Kidney tubule cell (primary cell): ENCODE measurements at places on chromosomes 13 and 19.
A peak's percentile ranks its signal among the peaks of the same experiment; 100 is the strongest.

- peak; percentile 19 for DNase-seq
Observed at GRCh38 chr13:53351021-53351420, 322.4 kb downstream of the OLFM4 start.

- DNase-seq, result no peak
Observed at GRCh38 chr19:46069806-46070341, 29.1 kb upstream of the IGFL4 start.

GRCh38 chr19:10193790-10194499 lies 808 bp downstream of the DNMT1 start:
- peak; percentile 65 for DNase-seq

- peak; percentile 83 for DNase-seq
Observed at GRCh38 chr19:45632468-45633196, 6.6 kb downstream of the EML2 start.

GRCh38 chr19:29841209-29841558 lies 29.4 kb downstream of the CCNE1 start:
- peak; percentile 73 for DNase-seq

- peak; percentile 55 for DNase-seq
Observed at GRCh38 chr19:2477732-2478191, 1.8 kb downstream of the GADD45B start.

GRCh38 chr13:35894636-35895035 lies 236.5 kb downstream of the DCLK1 start:
- DNase-seq, result peak; percentile 9

GRCh38 chr13:79282976-79283375 lies 123.1 kb downstream of the RBM26 start:
- no peak for DNase-seq

- DNase-seq, result peak; percentile 48
Observed at GRCh38 chr19:36113894-36114720, 568 bp downstream of the POLR2I start.

DNA sequence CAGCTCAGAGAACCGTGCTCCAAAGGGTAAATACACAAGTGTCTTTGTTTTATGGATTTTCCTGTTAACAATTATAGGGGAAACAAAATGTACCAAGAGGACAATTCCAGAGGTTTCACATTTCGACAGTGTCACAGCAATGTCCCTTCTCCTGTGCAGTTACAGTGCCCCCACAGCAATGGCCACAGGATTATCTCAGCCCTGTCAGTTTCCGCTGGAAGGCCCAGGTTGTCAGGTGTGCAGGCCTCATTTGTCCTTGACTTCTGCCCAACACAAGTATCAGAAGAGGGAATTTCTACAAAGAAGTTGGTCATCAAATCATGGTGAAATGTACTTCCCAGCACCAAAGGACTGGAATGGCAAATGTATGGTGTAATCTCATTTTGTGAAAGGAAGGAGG lies 11.2 kb upstream of the N4BP2L2 start:
- no peak for DNase-seq

- DNase-seq, result no peak
Observed at GRCh38 chr19:1400281-1401137, 833 bp downstream of the GAMT start.

DNA sequence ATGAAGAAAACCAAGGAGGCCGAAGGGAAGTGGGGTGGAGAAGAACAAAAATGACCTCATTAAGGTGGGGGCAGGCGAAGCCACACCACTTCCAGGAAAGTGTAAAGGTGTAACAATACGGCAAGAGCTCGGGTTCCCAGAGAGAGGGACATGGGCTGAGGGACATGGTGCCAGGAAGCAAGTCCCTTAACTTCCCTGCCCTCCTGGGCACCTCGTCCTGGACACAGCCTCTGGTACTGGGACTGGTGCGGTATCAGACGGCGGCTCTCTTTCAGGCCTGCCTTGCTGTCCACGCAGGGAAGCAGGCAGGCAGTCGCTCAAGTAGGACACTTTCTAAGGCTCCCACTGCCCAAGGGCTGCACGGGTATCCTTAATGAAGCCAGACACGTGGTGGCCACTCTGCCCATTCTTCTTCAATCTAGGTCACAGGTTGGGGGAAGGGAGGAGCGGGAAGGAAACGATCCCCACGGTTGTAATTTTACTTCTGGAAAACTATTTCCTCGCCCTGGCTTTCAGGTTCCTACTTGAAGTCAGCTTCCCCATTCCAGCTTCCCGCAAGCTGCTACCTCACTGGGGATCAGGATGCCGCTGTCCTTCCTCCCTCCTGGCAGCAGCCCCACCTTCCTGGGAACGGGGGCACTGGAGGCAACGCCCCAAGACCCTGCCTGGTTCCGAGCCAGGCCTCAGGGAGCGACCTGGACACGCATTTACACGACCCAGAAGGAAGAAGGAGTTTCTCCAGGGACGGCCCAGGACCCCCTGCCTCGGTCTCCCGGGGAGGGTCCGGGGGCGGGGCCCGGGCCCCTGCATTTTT lies 1.2 kb downstream of the AP3D1 start:
- DNase-seq, result peak; percentile 77

- DNase-seq, result peak; percentile 1
Observed at GRCh38 chr19:58054901-58055874, 3.9 kb upstream of the ZNF135 start.

DNA sequence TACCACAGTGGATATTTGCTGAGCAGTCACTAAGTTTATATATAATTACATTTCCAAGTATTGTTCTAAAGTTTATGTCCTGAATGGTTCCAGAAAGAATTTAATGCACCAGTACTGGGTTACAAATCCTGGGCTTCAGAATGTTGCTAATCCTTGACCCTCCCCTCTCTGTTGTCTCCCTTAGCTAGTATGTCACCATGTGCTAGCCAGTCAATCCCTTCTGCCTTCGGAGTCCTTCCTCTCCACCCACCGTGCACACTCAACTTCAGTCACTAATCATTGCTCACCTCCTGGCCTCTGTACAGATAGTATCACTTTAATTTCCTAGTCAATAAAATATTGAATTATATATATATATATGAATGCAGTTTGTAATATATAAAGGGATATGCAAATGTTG lies 7.5 kb downstream of the FAM124A start:
- no peak for DNase-seq

GRCh38 chr13:82661126-82661525 lies 1221.1 kb downstream of the SLITRK1 start:
- DNase-seq, result no peak

DNA sequence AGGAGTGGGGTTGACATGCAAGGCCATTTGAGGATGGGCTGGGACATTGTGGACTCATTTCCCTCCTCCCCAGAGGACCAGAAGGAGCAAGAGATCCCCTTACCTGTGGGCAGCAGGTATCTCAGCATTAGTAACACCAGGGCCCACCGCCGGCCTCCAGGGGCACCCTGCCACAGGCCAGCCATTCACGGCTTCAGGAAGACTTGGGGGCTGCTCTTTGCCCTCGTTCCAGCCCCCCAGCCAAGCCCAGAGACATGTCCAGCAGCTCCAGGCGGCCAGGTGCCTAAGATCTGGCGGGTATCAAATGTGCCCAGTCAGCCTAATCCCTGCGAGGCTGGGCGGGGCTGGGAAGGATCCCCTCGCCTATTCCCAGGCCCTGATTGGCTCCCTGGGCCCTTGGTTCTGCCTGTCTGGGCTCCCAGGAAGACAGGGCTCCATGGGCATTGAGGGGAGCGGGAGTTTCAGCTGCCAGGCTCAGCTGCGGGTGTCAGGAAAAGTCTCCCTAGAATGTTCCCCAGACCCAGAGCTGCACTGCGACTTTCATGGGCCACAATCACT lies 21.3 kb upstream of the OR1M1 start:
- no peak for DNase-seq

GRCh38 chr13:33197541-33197971 lies 88.0 kb downstream of the STARD13 start:
- DNase-seq, result no peak

DNA sequence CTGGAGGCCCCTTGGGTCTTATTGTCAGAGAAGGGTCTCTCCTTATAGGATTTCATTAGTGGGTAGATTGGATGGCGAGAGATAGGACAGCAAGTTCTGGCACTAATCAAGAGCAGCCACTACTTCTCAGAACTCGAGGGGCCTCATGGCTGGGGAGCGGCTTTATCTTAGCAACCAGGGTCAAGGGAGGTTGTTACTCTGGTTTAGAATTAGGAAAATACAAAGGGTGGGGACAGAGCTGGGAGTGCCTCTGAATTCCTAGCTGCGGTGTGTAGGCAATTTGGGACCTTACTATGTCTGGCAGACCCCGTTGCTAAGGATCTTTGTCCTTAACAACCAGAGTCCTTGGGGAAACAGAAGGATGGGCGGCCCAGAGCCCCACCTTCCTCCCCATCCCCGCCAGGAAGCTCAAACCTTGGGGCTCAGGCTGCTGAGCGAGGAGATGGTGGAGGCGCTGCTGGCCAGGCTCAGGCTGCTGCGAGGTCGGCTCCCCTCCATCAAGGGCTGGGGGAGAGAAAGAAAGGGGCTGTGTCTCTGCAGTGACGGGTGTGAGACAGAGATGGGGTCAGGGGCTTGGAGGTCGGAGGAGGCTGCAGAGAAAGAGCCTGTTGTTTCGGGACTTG lies 1.2 kb downstream of the PLEKHA4 start:
- no peak for DNase-seq

DNA sequence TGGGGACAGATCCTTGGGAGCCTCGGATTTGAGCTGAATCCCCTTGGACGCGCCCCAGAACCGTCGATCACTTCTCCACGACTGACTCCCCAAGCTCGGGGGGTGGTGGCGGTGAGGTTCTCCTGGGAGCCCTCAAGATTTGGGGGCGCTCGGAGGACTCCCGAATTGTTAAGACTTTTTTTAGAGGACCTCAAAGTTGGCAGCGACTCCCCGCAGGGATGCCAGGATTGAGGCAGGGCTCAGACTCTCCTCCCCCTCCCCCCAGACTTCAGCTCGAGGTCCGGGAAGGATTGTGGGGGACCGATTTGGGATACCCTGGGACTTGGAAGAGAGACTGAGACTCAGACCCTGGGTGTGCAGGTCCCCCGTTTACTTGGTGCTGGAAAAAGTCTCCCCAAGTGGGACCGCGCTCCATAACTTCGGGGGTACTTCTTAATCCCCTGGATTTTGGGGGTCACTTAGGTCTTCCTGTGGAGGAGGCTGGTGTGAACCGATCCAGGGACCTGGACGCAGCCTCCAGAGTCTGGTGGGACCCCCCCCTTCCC lies 665 bp downstream of the VASP start:
- DNase-seq, result no peak

- no peak for DNase-seq
Observed at GRCh38 chr13:99289674-99290337, 17.4 kb downstream of the GPR183 start.

DNA sequence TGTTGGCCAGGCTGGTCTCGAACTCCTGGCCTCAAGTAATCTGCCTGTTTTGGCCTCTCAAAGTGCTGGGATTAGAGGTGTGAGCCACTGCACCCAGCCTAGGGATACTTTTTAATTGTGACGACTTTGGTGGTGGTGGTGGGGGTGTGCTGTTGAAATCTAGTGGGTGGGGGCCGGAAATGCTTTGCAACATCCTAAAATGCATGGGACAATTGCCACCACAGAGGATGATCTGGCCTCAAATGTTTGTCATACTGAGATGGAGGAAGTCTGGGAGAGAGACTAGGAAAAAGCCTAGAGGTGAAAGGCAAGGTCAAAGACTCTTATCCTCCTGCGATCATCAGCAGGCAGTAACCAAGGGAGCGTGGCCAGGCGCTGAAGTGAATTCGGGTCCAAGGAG lies 1.4 kb downstream of the NWD1 start:
- DNase-seq, result no peak

DNA sequence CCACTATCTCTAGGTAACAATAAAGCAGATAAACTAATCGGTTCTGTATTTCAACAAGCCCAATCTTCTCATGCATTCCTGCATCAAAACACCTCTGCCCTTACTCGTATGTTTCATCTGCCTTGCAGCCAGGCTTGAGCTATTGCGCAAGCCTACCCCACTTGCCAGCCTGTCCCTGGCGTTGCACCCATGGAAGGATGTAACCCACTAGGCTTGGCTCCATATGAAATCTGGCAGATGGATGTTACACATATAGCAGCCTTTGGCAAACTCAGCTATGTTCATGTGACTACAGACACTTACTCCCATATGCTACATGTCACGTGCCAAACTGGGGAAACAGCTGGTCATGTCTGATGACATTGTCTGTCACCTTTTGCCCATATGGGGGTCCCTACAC lies 11.9 kb upstream of the ZNF549 start:
- no peak for DNase-seq
